ENCODE measurements at places on chromosomes 4 and X. TPM values are rescaled to one million over a fixed set of nuclear protein-coding genes. Genes with fewer than 3 reads are reported as not detected.

PDZD4 gene
- total RNA-seq, result under 0.01 TPM

- no peaks in the 10 kb centered on the region for H3K27me3 ChIP-seq
- peak; percentile 31 for DNase-seq
- H3K4me3 ChIP-seq, result no peak overlapping the region
- no peak overlapping the region for H3K27ac ChIP-seq
- H3K36me3 ChIP-seq, result no peaks in the 10 kb centered on the region
- no peaks in the 10 kb centered on the region for H3K4me1 ChIP-seq
These were observed 113.0 kb downstream of the ARX start for GRCh38 chrX:24902806-24903205.

DNA sequence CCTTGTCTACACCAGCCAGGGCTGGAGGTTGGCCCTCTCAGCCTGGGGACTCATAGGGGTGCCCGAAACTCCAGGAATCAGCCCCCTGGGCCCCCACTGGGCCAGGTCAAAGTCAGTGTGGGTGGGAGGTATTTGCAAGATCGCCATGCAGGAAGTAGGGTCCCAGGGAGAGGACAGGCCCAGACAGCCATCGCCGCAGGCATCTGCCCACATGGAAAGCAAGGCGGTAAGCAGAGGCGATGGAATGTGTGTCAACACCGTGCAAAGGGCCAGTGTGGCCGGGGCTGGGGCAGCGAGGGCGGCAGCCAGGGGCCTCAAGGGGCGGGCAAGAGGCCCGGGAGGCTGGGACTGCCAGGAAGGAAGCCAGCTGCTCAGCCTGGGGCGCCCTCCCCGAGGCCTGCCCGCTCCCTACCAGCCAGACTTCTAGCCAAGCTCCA lies 19.3 kb upstream of the DUSP9 start:
- H3K27me3 ChIP-seq, result peaks cover 3% of the 10 kb centered on the region
- no peak overlapping the region for H3K27ac ChIP-seq
- no peaks in the 10 kb centered on the region for H3K4me1 ChIP-seq
- no peak overlapping the region for H3K4me3 ChIP-seq

ZNF157 gene
- under 0.01 TPM for total RNA-seq

DNA sequence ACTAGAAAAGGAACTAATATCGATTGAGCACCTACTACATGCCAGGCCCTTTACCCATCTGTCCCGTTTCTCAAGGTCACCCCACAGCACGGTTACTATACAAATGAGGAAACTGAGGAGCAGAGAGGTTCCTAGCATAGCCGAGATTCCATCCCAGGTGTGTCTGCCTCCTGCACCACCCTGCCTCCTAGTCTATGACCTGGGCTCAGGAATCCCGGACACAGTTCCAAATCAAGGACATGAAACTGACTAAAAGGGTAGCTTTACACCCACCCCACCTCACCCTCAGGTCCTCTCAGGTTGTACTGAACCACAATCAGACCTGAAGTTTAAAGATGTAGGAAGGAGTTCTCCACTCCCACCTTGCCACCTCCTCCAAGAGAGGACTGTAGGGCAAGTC lies 55.6 kb downstream of the APBB2 start:
- no peaks in the 10 kb centered on the region for H3K36me3 ChIP-seq
- peaks cover 70% of the 10 kb centered on the region for H3K4me1 ChIP-seq

DNA sequence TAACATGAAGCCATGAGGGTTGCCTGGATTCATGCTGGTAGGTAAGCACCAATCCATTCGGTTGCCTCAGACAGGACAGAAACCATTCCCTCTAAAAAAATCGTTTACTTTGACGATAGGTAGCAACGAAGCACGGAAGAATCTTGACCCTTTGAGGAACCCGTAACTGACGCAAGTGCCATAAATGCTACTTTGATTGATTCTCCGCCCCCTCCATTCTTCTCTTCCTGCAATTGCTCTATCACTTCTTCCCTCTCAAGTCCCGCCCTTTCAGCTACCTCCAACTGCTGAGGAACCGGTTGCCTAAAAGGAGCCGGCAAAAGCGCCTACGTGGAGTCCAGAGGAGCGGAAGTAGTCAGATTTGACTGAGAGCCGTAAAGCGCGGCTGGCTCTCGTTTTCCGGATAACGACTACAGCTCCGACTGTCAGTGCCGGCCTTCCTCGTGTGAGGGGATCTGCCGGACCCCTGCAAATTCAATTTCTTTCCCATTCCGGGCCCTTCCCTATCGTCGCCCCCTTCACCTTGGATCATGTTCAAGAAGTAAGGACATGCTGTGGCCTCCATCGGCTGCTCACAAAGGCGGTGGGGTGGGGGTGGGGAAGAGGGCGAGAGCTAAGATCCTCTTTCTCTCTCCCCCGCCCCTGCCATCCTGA lies at the start of gene MCTS1:
Gene MCTS1, plus strand, starts transcription at position 395 of the 654 bp plus-strand sequence. Its CDS starts 136 bp downstream, at position 531.
- H3K4me1 ChIP-seq, result no peaks in the 10 kb centered on the region
- peak within 1 kb of the TSS; percentile 87 for H3K27ac ChIP-seq
- H3K27me3 ChIP-seq, result peaks cover 2% of the 10 kb centered on the region
- peak within 1 kb of the TSS; percentile 75 for H3K4me3 ChIP-seq

GRCh38 chr4:150002561-150002960 lies 75.7 kb upstream of the DCLK2 start:
- H3K27me3 ChIP-seq, result no peaks in the 10 kb centered on the region
- H3K4me1 ChIP-seq, result peaks cover 67% of the 10 kb centered on the region
- H3K36me3 ChIP-seq, result no peaks in the 10 kb centered on the region
- H3K27ac ChIP-seq, result peak overlapping the region; percentile 38

DNA sequence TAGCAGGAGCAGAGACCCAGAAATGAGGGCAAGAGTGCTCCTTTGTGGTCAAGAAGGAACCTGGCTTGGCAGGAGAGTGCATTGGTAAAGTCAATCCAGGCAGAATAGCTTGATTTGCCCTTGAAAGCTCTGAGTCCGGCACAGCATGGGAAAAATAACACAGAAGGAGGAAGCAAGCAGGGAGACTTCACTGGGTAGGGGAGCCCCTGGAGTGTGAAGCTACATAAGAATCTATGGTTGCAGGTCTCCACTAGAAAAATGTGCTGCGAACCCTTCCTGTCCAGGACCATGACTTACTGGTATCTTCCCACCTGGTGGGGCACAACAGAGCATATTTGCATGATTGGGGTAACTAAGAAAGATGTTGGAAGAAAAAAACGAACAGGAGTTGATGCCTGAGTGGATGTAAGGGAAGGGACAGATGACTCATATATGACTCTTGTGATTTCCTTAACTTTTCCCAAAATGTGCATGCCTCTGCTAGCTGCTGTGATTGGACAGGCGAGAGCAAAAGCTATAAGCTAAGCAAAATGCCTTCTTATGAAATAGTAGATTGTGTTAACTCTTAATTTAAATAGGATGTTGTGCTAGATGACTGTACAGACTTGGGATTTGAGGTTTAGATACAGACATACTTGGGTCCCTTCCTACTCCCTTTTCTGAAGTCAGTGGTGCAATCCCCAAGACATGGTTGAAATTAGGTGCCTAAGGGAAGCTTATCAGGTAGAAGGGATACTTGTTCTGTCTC lies 3.3 kb downstream of the IL13RA1 start:
- peak overlapping the region; percentile 77 for H3K27ac ChIP-seq
- peaks cover 21% of the 10 kb centered on the region for H3K4me1 ChIP-seq
- no peak for DNase-seq
- H3K36me3 ChIP-seq, result no peaks in the 10 kb centered on the region
- no peaks in the 10 kb centered on the region for H3K27me3 ChIP-seq

DNA sequence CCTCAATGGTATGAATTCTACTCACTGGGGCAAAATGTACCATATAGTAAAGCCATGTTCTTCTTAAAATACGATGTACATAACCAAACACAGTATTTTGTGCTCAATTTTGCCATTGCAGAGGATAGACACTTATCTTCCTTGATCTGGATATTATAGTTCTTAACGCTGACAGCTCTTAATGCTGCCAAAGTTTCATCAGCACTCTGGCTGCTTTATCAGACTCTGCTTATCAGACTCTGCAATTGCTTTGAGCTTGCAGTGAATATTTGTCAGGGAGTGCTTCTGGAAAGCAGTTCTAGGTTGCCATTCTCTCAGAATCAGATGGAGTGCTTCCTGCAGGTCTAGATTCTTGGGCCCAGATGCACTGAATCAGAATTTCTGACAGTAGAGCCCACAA lies 863.1 kb downstream of the CCSER1 start:
- DNase-seq, result no peak
- no peaks in the 10 kb centered on the region for H3K27me3 ChIP-seq
- H3K27ac ChIP-seq, result no peak overlapping the region
- H3K36me3 ChIP-seq, result no peaks in the 10 kb centered on the region
- no peaks in the 10 kb centered on the region for H3K4me1 ChIP-seq

SGMS2 gene
- total RNA-seq, result 148 TPM

GRCh38 chrX:104854790-104855340 lies 288.9 kb downstream of the IL1RAPL2 start:
- H3K4me1 ChIP-seq, result no peaks in the 10 kb centered on the region
- peaks cover 5% of the 10 kb centered on the region for H3K27me3 ChIP-seq
- H3K36me3 ChIP-seq, result no peaks in the 10 kb centered on the region
- DNase-seq, result no peak
- no peak overlapping the region for H3K27ac ChIP-seq

DNA sequence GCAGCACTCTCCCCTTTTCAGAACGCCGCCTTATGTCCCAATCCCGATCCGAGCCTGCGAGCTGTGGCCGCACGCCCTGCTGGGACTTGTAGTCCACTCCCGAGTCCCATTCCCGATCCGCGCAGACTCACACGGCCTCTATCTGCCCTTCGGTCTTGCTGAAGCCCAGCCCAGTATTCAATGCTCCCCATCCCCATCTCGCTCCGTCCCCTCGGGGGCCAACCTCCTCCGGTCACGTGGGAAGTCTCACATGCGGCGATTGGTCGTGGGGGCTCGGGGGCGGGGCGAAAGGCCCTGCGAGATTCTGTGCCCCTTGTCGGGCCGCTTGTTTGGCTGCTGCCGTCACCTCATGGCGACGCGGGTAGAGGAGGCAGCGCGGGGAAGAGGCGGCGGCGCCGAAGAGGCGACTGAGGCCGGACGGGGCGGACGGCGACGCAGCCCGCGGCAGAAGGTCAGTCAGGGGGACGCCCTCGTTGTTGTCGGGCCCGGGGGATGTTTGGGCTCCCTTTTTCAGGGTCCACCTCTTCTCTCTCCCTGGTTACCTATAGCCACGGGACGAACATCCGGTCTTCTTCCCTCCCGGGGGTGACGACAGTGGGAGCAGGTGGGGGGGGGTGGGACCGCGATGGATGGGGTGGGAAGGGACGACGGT lies at the start of gene TXLNG:
Gene TXLNG, plus strand, starts transcription at position 328 of the 652 bp plus-strand sequence. Its CDS starts 22 bp downstream, at position 350.
- H3K27me3 ChIP-seq, result no peaks in the 10 kb centered on the region
- peaks cover 7% of the 10 kb centered on the region for H3K4me1 ChIP-seq
- H3K27ac ChIP-seq, result peak within 1 kb of the TSS; percentile 69

GRCh38 chrX:133638285-133638684 lies 223.0 kb upstream of the GPC4 start:
- H3K27ac ChIP-seq, result no peak overlapping the region
- no peak overlapping the region for H3K4me3 ChIP-seq
- DNase-seq, result peak; percentile 44
- no peaks in the 10 kb centered on the region for H3K4me1 ChIP-seq
- no peaks in the 10 kb centered on the region for H3K36me3 ChIP-seq
- peaks cover 4% of the 10 kb centered on the region for H3K27me3 ChIP-seq

DNA sequence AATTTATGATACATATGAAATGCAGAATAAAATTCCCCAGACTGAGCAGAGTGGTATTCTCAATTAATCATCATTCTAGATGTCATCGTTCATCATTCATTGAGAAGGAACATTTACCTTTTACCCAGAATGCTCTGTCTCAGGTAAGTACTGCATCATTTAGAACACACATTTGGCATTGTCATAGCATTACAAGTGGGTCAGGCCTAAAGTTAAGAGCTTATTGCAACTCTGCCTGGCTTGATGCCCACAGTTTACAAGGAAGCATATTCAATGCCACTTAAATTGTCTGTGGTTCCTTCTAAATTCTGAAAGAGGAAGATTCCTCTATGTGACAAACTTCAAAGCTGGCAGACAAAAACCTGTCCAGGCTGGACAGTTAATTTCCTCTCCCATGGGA lies 87.3 kb downstream of the CAMK2D start:
- H3K27ac ChIP-seq, result no peak overlapping the region
- no peak for DNase-seq
- no peaks in the 10 kb centered on the region for H3K27me3 ChIP-seq
- peaks cover 44% of the 10 kb centered on the region for H3K4me1 ChIP-seq
- no peak overlapping the region for H3K4me3 ChIP-seq

PGAM4 gene
- not detected for total RNA-seq

- no peak overlapping the region for H3K4me3 ChIP-seq
- no peaks in the 10 kb centered on the region for H3K4me1 ChIP-seq
- no peak overlapping the region for H3K27ac ChIP-seq
- DNase-seq, result peak; percentile 29
- no peaks in the 10 kb centered on the region for H3K36me3 ChIP-seq
These were observed 575.5 kb downstream of the GBA3 start for GRCh38 chr4:23268072-23268771.

- H3K36me3 ChIP-seq, result no peaks in the 10 kb centered on the region
- H3K4me3 ChIP-seq, result no peak overlapping the region
- H3K27ac ChIP-seq, result no peak overlapping the region
- peaks cover 14% of the 10 kb centered on the region for H3K4me1 ChIP-seq
These were observed 56.6 kb downstream of the ANAPC10 start for GRCh38 chr4:145041378-145041777.

- no peaks in the 10 kb centered on the region for H3K27me3 ChIP-seq
- H3K4me1 ChIP-seq, result no peaks in the 10 kb centered on the region
- DNase-seq, result no peak
- peak overlapping the region; percentile 15 for H3K27ac ChIP-seq
- H3K36me3 ChIP-seq, result no peaks in the 10 kb centered on the region
- peak overlapping the region; percentile 37 for H3K4me3 ChIP-seq
These were observed 305.5 kb downstream of the FAT4 start for GRCh38 chr4:125620066-125620860.

IL3RA gene
- total RNA-seq, result 0.88 TPM

GRCh38 chr4:6229095-6229494 lies 28.7 kb upstream of the JAKMIP1 start:
- H3K27ac ChIP-seq, result no peak overlapping the region
- H3K36me3 ChIP-seq, result no peaks in the 10 kb centered on the region
- no peaks in the 10 kb centered on the region for H3K27me3 ChIP-seq
- no peak for DNase-seq
